ENCODE measurements at places on chromosomes 3 and 15.
A peak's percentile ranks its signal among the peaks of the same experiment; 100 is the strongest.

DNA sequence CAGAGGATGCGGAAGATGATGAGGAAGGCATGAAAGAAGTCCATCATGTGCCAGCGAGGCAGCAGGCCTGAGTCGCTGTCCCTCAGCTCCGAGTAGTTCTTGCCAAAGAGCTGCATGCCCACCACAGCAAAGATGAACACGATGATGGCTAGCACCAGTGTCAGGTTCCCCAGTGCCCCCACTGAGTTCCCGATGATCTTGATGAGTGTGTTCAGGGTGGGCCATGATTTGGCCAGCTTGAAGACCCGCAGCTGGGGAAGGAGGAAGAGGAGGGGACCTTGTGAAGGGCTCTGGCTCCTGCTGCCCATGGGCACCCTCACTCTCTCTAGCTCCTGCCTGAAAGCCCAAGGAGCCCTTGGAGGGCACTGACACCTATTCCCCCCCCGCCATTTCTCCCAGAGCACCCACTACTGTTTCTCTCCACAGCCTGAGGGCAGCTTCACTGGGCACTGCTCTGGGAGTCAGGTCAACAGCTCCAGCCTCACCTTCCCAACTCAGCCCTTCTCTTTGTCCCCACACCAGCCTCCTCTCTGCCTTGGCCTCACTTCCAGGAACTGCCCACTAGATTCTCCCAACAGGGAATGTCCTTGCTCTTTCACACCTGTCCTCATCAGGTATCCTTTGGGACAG is 63.6 kb downstream of the SCN5A start:
- no peak for DNase-seq

DNA sequence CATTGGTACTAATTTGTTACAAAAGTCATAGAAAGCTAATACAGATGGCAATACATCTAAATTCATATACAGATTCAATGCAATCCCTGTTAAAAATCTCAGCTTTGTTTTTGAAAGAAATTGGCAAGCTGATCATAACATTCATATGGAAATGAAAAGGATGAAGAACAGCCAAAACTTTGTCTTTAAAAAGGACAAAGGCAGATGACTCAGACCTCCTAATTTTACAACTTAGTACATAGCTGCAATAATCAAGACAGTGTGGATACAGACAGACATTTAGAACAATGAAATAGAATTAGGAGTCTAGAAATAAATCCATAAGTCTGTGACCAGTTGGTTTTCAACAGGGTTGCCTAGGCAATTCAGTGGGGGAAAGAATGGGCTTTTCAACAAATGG is 63.3 kb downstream of the AQP9 start:
- no peak for DNase-seq

GRCh38 chr3:134803051-134803505 is 8.0 kb downstream of the EPHB1 start:
- no peak for DNase-seq

DNA sequence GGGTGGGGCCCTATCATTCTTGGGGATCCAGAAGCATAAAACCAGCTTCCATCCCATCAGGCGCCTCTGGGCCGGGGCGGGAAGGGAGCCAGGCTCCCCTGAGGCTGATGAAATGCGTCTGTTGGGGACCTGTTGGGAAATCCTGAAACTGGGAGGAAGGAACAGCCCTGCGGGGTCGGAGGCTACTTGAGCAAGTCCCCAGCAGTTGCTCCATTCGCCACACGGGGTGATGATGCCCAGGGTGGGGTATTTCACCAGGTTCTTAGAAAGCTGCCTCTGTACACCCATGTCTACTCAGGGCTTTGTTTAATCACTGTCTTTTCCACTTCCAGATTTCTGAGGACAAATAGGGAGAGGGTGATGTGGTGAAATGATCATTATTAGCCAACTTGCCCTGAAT is 25.4 kb upstream of the TSEN2 start:
- peak; percentile 89 for DNase-seq

- no peak for DNase-seq
These were observed 141.7 kb upstream of the MBNL1 start for GRCh38 chr3:152127058-152127457.

- no peak for DNase-seq
These were observed 139.0 kb upstream of the LIPC start for GRCh38 chr15:58292751-58293175.

DNA sequence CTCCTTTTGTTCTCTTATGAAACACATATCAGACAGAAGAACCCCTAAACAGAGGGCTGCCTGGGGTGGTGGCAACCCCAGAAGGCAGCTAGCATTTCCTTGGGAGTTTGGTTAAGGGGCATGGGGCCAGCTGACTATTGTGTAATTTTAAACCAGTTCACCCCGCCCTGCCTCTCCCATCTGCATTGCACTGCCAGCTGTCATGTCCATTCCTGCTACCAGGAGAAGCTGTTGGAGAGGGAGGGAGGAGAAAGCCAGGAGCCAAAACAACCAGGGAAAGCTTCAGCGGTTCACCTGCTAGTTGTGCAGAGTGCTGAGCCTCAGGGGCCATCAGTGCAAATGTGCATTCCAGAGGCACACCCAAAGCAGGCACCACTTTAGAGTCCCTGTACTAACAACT is 47.6 kb upstream of the ATP1B3 start:
- no peak for DNase-seq

GRCh38 chr3:71097557-71097956 is 486.0 kb downstream of the FOXP1 start:
- no peak for DNase-seq

DNA sequence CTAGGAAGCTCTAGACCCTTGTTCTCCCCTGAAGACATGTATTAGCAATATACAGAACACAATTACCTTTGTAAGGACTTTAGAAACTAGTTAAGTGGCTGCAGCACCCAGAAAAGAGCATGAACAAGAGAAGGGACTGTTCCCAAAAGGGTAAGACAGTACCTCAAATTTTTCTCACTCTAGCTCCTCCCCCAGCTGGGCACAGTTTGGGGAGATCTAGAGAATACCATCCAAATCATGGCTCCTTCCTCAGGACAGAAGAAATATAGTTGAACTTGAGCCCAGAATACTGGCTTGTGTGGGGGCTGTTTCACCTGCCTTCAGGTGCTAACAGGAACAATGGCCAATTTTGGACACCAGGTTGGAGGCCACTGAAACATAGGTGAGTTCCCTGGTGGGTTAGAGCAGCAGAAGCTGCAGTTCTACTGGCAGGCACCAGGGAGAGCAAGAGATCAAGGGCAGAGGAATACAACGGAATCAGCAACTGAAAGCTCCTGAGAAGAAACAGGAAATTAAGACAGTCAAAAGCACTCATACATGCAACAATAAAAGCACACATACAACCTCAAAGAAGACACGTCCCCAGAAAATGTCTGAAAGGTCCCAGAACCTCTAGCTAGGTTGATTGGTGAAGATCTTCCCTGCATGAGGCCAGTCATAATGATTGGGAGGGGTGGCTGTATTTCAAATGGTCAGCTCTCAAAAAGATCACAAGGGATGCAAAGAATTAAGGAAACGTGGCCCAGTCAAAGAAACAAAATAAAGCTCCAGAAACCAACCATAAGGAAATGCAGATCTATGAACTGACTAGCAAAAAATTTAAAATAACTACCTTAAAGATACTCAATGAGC is 104.9 kb upstream of the ASB14 start:
- peak; percentile 12 for DNase-seq

Data from CD14-positive monocyte (primary cell).